ENCODE measurements at places on chromosomes 4 and X.

- DNase-seq, result peak; percentile 20
Measured at GRCh38 chrX:20361081-20361889, 94.6 kb upstream of the RPS6KA3 start.

- DNase-seq, result no peak
Measured at GRCh38 chrX:20711366-20711765, 444.7 kb upstream of the RPS6KA3 start.

- DNase-seq, result peak; percentile 66
Measured at GRCh38 chrX:136055651-136056221, 70.5 kb downstream of the SLC9A6 start.

DNA sequence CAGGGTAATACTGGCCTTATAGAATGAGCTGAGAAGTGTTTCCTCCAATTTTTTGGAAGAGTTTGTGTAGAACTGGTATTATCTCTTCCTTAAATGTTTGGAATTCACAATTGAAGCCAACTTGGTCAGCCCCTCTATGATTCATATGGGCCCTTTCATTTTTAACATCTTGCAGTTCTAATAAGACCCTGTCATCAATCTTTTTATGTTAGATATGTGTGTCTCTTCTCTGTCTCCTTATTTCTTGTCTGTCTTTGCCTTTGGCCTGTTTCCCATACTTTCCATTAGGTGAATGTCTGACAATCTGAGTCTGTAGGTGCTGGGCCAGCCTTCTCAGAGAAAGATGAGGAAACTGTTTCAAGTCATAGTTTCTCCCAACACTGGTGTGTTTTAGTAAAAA is 88.7 kb downstream of the SLC16A2 start:
- DNase-seq, result no peak

DNA sequence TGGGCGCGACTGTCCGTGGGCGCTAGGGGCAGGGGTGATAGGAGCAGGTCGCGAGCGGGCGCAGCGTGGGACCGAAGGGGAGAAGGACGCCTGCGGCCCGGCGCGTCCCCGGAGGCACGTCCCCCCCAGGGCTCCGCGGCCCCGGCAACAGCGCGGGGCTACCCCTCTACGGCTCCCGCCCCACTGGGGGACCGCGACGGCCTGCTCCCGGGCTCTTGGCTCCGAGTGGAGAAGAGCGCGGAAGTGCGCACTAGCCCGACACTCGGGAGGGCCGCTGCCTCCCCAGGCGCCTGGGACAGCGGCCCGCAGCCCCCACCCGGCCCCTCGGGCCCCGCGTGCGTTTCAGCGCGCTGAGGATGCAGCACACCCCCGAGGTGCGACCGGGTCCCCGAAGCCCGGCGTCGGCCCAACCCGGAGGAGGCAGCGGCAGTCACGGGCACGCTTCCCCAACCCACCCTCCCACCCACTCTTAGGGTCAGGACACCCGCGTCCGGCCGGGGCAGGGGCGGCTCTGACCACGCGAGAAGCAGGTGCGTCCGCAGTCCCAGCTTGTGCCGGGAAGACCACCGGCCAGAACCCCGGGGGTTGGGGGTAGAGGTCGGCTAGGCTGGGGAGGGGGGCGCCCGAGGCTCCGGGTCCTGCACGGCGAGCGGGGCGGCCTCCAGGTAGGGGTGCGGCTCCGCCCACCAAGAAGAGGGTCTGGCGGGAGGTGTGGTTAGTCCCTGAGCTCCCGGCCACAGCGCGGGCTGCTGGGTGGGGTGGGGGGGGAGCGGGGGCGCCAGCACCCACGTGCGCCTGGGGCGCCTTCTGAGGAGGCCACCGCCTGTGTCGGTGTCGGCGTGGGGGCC is 18.5 kb upstream of the NAT8L start:
- DNase-seq, result no peak

DNA sequence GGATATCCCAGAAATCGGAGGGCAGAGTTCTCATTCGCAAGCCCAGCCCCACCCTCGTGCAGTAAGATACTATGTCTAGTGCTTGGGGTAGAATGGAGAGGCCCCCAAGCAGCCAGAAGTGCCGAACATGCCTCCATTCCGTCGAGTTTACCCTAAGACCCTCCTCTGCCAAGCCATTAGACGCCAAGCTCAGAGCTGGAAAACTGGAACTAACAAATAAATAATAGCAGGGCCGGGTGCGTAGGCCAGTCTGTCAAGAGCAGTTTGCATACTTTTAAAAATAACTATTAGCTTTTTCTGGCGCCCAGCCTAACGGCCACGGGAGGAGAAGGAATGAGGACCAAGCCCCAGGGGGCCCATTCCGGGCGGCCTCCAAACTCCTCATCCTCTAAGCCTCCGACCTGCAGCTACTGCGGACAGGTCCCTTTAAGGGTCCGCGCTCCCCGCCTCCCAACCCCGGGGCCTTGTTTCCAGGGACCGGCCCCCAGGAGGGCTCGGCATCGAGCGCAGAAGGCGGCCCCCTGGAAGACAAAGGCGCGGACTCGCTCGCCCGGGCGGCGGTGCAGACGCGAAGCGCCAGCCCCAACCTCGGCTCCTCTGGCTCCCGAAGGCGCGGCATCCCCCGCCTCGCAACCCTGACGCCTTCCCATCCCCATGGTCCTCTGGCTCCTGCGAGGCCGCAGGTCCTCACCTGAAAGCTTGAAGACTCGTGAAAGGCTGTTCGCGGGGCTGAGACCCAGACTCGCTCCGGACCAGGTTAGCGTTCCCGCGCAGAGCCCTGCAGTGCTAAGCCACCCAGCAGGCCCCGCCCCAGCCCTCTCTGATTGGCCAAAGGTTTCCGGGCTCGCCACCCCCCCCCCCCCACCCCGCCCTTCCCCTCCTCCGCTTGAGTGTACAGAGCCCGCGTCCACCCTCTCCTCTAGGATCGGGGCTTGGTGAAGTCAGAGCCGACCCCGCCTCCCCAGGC is at the start of gene TMSB15A:
Gene TMSB15A (minus strand): TSS at position 765 of the 967 bp plus-strand sequence.
- DNase-seq, result peak; percentile 8

GRCh38 chrX:46823481-46823880 is 13.4 kb upstream of the RP2 start:
- DNase-seq, result no peak

GRCh38 chr4:188876881-188877280 is 737.6 kb downstream of the TRIML1 start:
- no peak for DNase-seq

DNA sequence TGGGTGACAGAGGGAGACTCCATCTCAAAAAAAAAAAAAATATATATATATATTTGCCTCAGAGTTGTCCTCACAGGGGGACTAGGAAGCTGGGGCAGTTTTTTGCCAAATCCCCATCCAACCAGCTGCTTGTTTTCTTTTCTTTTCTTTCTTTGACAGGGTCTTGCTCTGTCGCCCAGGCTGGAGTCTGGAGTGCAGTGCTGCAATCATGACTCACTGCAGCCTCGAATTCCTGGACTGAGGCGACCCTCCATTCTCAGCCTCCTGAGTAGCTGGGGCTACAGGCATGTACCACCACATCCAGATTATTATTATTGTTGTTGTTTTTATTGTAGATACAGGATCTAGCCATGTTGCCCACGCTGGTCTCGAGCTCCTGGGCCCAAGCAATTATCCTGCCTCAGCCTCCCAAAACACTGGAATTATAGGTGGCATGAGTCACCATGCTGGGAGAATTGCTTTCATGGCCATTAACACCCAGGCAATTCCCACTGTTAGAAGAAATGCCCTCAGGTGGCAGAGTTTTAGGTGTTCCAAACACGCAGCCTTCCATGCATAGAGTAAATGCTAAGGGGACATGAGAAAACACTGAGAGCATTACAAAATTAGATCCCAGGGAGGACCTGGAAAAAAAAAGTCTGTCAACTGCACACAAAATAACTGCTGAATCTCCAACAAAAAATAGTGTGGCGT is 98.0 kb downstream of the ARHGAP6 start:
- no peak for DNase-seq

GRCh38 chrX:38332505-38332904 is 5.2 kb upstream of the RPGR start:
- DNase-seq, result no peak

DNA sequence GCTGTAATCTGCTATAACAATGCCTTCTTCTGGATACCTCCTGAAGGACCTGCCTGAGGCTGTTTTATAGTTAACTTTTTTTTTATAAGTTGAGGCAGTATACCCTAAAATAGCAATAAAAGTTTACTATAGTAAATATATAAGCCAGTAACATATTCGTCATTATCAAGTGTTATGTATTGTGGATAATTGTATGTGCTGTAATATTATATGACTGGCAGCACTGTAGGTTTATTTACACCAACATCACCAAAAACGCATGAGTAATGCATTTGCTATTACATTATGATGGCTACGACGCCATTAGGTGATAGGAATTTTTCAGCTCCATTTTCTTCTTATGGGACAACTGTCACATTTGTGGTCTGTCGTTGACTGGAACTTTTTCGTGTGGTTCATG is 237.2 kb upstream of the PITX2 start:
- DNase-seq, result no peak

GRCh38 chr4:63080934-63081333 is 1328.3 kb downstream of the TECRL start:
- DNase-seq, result no peak

- no peak for DNase-seq
Measured at GRCh38 chr4:188887905-188888304, 748.7 kb downstream of the TRIML1 start.

- DNase-seq, result no peak
Measured at GRCh38 chrX:146154191-146154590, 336.6 kb downstream of the SLITRK2 start.

- no peak for DNase-seq
Measured at GRCh38 chr4:9889306-9889705, 107.9 kb downstream of the DRD5 start.

- DNase-seq, result no peak
Measured at GRCh38 chrX:44906041-44906440, 33.1 kb downstream of the KDM6A start.

DNA sequence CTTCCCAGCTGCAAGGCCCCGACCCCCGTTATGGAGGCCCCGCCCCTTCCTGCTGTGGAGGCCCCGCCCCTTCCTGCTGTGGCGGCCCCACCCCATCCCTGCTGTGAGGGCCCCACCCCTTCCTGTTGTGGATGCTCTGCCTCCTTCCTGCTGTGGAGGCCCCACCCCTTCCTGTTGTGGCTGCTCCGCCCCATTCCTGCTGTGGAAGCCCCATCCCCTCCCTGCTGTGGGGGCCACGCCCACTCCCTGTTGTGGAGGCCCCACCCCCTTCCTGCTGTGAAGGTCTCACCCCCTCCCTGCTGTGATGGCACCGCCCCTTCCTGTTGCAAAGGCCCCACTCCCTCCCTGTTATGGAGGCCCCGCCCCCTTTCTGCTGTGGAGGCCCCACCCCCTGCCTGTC is 104.9 kb upstream of the PSAPL1 start:
- no peak for DNase-seq

- no peak for DNase-seq
Measured at GRCh38 chr4:82890528-82890900, 439 bp downstream of the SEC31A start.

- no peak for DNase-seq
Measured at GRCh38 chr4:55118397-55118796, 7.0 kb downstream of the KDR start.

GRCh38 chr4:65646136-65646535 is 24.2 kb downstream of the EPHA5 start:
- DNase-seq, result no peak

DNA sequence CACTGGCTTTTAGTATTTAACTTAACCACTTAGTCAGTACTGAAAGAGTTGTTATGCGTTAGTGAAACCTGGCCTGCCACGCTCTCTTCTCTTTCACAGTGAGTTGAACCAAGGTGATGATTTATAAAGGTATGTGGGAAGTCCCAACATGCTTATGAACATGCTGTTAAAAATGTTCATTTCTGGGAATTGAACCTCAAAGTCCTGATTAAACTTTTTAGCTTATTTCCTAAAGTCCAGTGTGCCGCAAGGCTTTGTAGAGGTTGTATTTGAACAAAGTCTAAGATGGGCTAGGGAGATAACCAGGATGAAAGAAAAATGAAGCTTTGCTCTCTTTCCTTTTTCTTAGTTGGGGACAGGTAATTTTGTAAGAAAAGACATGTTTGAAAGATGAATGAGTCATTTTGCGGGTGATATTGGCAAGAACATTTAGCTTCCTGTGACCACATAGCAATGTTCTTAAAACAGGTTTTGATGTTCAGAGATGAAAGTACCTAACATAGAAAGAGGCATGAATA is 270.3 kb downstream of the DTHD1 start:
- no peak for DNase-seq

DNA sequence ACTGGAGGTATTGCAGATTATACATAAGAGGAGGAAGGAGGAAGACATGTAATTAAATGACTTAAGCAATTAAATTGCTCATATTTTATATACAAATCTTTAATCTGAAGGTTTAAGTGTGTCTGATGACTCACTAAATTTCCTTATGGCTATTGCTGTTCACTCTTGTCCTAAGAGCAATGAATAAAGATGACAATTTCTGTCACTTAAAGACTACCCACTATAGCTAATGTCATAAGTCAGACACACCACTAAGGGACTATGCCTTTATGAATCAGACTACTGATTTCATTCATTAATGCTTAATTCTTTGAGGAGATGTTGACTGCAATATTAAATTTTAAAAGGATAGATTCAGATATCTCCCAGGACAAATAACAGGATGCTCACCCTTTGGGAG is 1514.7 kb downstream of the PCDH18 start:
- no peak for DNase-seq

DNA sequence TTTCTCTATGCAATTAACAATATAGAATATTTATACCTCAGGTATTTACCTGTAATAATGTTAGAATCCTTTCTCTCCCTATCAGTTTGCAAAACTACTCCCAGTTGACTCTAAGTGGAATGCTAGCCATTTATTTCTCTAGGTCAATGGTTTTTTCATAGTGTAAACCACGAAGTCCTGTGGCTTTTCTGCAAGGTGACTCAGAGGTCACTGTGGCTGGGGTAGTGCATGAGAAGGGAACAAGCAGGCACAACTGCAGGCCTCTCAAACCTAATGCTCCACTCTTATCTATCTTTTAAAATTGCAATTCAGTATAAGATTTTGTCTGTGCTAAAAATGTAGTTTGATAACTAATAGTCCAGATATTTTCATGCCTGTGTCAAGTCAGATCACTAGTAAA is 159.4 kb downstream of the ANTXR2 start:
- peak; percentile 39 for DNase-seq

DNA sequence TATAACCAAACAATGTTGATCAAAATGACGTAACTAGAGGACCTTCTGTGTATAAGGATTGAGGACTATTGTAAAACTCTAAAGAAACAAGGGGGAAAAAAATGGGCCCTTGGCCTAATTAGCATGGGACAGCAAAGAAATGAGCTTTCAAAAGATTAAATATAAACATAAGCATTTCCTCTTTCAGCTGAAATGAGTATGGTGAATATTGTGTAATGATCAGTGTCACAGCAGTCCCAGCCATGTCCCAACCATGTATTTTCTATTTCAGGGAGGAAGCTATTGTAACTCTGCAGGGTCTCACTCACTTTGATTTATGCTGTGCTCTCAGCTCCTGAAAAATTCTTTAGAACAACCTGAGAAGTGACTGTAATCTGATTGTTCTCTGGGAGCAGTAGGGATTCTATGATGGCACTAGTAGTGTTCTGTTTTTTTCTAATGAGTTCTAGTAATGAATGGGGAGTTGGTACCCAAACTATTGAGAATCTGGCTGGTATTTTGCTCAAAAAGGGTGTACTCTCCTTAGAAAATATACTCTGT is 25.8 kb downstream of the ANXA10 start:
- no peak for DNase-seq

- no peak for DNase-seq
Measured at GRCh38 chrX:136386826-136387225, 86.1 kb downstream of the ADGRG4 start.

- peak; percentile 84 for DNase-seq
Measured at GRCh38 chr4:81631958-81632441, 160.3 kb upstream of the RASGEF1B start.
